Left renal cortex interstitium (tissue), 4 donors: ENCODE measurements at places on chromosomes 11 and 22. TPM values are rescaled to one million over a fixed set of nuclear protein-coding genes. Genes with fewer than 3 reads are reported as not detected.

TTLL8 gene
- polyA plus RNA-seq, result not detected

FAM181B gene
- 5.2 TPM for polyA plus RNA-seq

NCF4 gene
- polyA plus RNA-seq, result 1.9 TPM

PHF21B gene
- 8.4 TPM for polyA plus RNA-seq

APBB1 gene
- 60.2 TPM for polyA plus RNA-seq
